ENCODE measurements at places on chromosomes 7 and 10. TPM values are rescaled to one million over a fixed set of nuclear protein-coding genes. Genes with fewer than 3 reads are reported as not detected.

- peaks cover 35% of the 10 kb centered on the region for H3K4me1 ChIP-seq
- H3K27me3 ChIP-seq, result no peaks in the 10 kb centered on the region
Observed at GRCh38 chr10:29810816-29811215, 176.0 kb upstream of the SVIL start.

Gene ATP6V1F
- total RNA-seq, result 162 TPM

GRCh38 chr7:116206141-116206540, 4.2 kb upstream of the TES start:
- no peak for DNase-seq
- H3K4me3 ChIP-seq, result no peak overlapping the region
- no peak overlapping the region for H3K27ac ChIP-seq

GRCh38 chr7:72430531-72430930, 18.4 kb upstream of the CALN1 start:
- H3K4me3 ChIP-seq, result no peak overlapping the region
- no peaks in the 10 kb centered on the region for H3K36me3 ChIP-seq
- no peak overlapping the region for H3K27ac ChIP-seq
- no peak for DNase-seq
- peaks cover 7% of the 10 kb centered on the region for H3K4me1 ChIP-seq
- H3K27me3 ChIP-seq, result peaks cover 4% of the 10 kb centered on the region

GRCh38 chr7:85462671-85463070, 275.8 kb upstream of the SEMA3D start:
- no peak overlapping the region for H3K4me3 ChIP-seq
- no peak overlapping the region for H3K27ac ChIP-seq
- no peaks in the 10 kb centered on the region for H3K36me3 ChIP-seq
- DNase-seq, result no peak
- H3K27me3 ChIP-seq, result no peaks in the 10 kb centered on the region
- no peaks in the 10 kb centered on the region for H3K4me1 ChIP-seq

GRCh38 chr10:109894516-109894915, 28.8 kb downstream of the XPNPEP1 start:
- H3K4me1 ChIP-seq, result peaks cover 95% of the 10 kb centered on the region
- H3K27ac ChIP-seq, result peak overlapping the region; percentile 93
- no peak overlapping the region for H3K4me3 ChIP-seq
- DNase-seq, result no peak

DNA sequence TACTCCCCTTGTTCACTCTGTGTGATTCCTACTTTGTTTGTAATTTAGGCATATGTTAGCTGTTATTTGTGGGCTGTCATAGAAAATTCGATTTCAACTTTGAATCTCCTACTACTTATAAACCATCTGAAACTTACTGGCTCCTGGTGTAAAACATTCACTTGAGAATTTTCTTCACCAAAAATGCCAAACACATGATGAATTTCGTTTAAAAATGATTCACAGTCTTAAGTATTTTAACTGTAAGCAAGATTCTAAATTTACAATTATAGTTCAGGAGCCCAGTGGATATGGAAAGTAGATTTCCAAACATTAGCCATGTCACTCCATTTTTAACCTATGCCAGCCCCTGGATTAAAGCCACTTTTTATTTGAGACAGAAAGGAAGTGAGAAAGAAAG, 3.1 kb downstream of the CPED1 start:
- H3K4me3 ChIP-seq, result peak overlapping the region; percentile 46
- H3K36me3 ChIP-seq, result no peaks in the 10 kb centered on the region
- no peaks in the 10 kb centered on the region for H3K27me3 ChIP-seq
- H3K27ac ChIP-seq, result peak overlapping the region; percentile 91
- peaks cover 71% of the 10 kb centered on the region for H3K4me1 ChIP-seq
- DNase-seq, result no peak

- DNase-seq, result no peak
- H3K36me3 ChIP-seq, result peaks cover 28% of the 10 kb centered on the region
- no peak overlapping the region for H3K4me3 ChIP-seq
- H3K27me3 ChIP-seq, result no peaks in the 10 kb centered on the region
- peaks cover 23% of the 10 kb centered on the region for H3K4me1 ChIP-seq
Observed at GRCh38 chr10:86449926-86450558, 71.5 kb downstream of the WAPL start.

Gene ANKMY2
- 18.0 TPM for total RNA-seq

DNA sequence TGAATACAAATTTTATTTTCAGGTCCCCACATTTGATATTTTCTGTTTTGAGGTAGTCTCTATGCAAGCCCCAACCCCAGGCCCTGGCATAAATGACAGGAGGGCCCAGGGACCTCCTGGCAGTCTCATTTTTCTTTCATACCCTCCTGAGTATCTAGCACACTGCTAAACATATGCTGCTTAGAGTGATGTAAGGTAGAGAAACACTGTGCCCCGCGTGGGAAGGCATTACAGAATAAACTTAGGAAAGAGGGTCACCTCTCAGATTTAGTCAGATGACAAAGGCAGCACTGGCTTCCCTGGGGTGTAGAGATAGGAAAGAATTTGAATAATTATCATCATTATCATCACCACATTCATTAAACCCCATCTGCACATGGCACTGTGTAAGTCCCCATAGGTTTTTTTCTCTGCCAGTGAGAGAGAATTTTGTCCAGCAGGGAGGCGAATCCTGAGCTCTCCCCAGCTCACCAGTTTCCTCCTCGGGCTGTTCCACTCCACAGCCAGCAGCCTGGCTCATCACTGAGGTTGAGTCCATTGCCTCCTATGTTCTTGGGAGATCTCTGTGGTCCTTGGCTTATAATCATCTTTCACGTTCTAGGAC, 507.3 kb upstream of the GALNT17 start:
- no peak overlapping the region for H3K4me3 ChIP-seq
- DNase-seq, result no peak
- H3K27ac ChIP-seq, result no peak overlapping the region
- no peaks in the 10 kb centered on the region for H3K27me3 ChIP-seq

DNA sequence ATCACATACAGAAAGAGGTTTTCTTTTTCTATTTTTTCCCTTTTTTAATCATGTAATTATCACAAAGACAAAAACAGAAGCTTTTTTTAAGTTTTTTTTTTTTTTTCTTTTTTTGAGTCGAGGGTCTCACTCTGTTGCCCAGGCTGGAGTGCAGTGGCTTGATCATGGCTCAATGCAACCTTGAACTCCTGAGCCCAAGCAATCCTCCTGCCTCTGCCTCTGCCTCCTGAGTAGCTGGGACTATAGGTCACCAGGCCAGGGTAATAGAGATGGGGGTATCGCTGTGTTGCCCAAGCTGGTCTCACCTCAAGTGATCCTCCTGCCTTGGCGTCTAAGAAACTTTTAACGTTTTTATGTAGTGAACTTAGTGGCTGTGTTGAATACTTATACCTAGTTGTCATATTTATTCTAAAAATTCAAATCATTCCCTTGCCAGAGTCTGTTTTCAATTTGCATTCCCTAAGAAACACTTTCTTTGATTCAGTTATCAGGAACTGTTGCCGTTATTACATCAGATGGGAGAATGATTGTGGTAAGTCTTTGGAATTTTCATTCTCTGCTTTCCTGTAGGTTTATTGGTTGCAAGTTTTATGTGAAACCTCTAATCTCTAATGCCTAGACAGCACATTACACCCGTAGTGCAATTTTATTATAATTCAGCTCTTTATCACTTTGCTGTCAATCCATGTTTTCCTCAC, 1.3 kb downstream of the LSM8 start:
- DNase-seq, result no peak
- peaks cover 36% of the 10 kb centered on the region for H3K4me1 ChIP-seq
- H3K4me3 ChIP-seq, result peak overlapping the region; percentile 100
- H3K36me3 ChIP-seq, result peaks cover 5% of the 10 kb centered on the region
- H3K27ac ChIP-seq, result peak overlapping the region; percentile 100

Gene FIS1
- 133 TPM for total RNA-seq

Gene EVX1
- total RNA-seq, result not detected

Measured in chondrocyte (in vitro differentiated cells).